RWPE2 (cell line): ENCODE measurements at places on chromosomes 7 and 10.

DNA sequence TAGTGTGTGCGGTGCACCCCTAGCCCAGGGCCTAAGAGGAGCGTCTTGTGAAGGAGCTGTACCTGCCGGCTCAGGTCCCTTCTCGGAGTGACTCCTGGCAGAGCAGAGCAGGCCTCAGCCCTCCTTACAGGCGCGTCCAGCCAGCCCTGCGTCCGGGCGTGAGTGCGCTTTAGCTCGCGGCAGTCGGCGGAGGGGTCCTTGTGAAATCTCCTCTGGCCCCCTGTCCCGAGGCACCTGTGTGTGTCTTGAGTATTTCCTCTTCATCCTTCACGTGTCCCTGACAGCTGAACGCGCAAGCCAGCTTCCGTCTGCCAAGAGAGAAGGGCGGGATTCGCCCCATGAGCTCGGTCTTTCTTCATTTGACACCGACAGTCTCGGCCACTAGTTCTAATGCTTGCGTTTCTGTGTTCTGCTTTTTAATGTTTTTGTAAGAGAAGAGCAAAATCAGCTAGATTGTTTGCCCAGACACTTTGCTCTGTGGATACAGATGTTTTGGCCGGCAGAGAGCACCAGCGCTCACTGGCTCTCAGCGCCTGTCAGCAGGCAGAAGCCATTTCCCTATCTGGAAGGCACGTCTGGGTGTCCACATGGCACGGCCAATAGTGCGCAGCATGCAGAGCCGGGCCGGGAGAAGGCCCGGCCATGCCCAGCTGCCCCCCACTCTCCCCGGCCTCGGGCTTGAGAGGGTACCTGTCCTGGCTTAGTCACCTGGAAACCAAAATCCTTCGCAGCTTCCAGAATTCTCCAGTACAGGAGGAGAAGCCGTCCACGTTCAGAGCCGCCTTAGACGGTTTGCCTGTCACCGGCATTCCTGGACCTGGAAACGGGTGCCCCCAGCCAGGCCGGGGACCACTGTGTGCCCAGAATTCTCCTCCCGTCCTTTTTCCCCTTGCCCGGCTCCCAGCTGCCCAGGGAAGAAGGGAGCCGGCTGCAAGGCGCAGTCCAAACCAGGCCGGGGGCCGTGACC, 7.0 kb downstream of the GET4 start:
- DNase-seq, result peak; percentile 51

DNA sequence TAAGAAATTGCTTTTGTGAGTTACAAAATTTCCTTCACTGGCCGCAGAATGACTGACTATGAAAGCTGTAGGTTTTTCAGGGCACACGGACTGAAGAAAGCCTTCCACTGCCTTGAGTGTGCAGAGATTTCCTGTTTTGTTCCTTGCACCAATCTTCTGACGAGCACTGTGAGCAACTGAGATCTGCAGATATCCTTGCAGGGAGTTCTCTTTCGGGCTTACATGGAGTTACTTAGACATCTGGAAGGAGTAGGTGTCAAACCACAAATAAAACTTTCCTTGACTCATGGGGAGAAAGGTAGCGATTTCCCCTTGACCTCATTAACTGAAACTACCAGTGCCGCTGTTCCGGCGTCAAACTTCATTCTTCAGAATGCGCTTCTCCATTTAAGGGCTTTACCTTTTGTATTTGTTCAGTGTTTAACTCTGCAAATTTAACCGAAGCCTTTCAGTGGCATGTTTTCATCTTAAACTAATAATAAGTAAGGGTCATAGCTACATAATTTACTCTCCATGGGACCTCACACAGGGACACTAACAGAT, 1175.3 kb downstream of the GATA3 start:
- DNase-seq, result no peak

DNA sequence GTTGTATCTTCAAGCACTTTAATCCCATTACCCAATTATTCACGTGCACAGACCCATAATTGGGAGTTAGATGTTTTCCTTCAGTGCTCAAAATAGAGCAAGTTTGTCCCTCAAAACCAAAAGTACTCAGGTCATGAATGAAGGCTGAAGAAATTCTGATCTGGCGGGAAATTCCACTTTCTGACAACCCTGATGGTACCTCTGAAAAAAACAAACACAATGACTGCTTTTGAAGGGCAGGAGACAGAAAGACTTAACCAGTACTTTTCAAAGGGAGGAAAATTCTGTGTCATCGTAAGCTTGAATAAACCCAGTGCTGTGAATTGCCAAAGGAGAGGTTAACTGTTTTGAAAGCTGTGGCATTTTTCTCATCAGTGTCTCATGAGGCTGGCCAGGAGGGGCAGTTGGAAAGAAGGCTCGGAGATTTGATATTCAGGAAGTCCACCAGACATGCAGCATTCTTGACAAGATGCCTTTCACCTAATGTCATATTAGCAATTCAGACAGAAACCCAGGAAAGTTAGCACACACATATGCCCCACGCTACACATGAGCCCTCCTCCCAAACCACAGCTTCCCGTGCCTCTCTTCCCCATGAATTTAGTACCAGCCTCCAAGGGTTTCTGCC, 347.0 kb downstream of the KCNMA1 start:
- peak; percentile 57 for DNase-seq

DNA sequence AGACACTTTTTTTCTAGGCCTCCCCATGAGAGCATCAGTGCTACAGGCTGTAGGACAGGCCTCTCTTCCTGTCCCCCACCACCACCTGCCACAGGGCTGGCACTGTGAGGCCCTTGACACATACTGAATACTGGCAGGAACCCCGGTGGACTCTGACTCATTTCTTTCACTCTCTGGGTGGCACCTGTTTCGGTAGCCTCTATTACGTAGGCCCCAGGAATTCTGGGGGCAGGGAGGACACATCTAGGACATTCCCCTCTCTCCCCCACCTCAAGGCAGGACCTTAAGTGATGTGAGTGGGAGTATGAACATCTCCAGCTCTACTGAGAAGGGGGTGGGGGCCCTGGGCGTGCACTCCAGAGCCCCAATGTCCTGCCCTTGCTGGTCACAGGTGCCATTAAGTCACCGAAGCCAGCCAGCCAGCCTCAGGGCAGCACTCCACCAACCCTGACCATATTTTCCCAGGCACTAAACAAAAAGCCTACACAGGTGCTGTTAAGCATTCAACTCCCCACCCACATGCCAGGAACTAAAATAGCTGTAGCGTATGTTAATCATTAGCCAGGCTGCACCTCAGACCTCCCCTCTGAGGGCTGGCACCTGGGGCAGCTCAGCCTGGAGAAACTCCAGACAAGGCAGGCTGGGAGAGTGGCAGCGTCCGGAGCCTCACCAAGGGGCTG, 8.9 kb downstream of the ANXA11 start:
- DNase-seq, result no peak

DNA sequence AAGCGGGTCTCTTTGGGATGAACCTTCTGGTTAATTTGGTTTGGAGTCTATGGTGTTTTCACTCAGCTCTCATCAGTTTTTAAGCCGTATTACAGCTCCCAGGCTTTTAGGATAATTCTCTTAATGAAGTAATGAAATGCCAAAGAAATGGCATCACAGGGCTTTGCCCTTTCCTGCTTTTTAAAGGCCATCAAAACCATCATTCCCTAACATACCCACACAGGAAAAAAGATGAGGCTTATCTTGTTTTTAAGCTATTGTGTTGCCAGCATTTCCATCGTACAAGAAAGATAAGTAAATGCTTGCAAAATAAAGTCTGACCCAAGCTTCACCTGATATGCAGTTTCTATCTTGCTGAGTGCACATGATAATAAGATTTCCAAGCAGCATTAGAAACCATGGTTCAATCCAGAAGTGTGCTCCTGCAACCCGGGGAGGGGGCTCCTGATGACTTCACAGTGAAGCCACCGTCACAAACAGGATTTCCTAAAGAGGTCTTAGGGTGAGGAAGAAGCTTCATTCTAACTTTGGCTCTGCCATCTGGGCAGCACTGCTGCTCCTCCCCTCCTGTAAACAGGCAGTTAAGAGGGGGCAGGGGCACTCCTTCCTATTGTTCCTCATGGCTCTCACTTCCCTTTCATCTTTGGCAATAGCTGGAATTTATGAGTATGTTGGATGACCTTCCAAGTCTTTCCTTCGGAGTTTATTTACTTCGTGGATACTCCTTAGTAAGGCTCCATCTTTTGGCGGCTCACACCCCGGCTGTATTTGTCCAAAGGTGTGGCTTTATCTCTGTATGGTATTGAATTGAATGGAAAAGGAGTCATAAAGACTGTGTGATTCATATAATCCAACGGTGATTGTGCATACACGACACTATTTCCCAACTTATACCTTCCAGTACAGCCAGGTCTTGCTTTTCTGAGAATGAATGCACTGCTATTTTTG, 55.2 kb upstream of the FAM133B start:
- DNase-seq, result peak; percentile 69
